ENCODE measurements at places on chromosomes 5 and 9.

DNA sequence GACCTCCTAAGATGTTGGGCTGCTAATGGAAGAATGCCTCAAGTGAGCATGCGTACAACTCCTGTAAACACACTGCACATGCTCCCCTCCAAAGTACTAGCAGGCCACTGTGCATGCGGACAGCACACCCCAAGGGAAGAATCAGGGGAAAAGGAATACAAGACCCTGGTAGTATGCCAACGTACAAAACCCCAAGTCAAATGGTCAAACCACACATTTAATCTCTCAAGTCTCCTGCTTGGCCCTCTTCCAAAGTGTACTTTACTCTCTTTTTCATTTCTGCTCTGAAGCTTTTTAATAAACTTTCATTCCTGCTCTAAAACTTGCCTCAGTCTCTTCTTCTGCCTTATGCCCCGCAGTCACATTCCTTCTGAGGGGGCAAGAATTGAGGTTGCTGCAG lies 466.4 kb downstream of the DMRTA1 start:
- H3K4me3 ChIP-seq = no peak overlapping the region
- H3K27me3 ChIP-seq = no peaks in the 10 kb centered on the region

DNA sequence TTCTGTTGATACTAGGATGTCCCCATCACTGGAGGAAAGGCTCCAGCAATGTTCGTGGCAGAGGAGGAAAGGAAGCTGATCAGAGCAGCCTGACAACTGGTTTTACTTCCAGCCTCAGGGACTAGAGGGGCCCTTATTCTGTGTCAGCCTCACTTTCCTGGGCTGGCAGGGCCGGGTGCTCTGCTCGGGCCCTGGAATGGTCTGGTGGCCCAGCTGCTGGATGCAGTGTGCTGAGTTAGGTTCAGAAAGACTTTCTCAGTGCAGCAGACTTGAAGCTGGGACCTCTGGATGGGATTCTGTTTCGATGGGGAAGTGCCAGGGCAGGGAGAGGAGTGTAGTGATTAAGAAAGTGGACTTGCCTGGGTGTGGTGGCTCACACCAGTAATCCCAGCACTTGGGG lies 81.0 kb downstream of the MACROH2A1 start:
- no peak overlapping the region for H3K4me3 ChIP-seq
- ATAC-seq = no peak
- no peaks in the 10 kb centered on the region for H3K36me3 ChIP-seq
- no peaks in the 10 kb centered on the region for H3K4me1 ChIP-seq
- no peak overlapping the region for H3K27ac ChIP-seq

GRCh38 chr5:178247481-178248456 lies 15.2 kb upstream of the PHYKPL start:
- peaks cover 32% of the 10 kb centered on the region for H3K4me1 ChIP-seq
- ATAC-seq = no peak
- no peak overlapping the region for H3K4me3 ChIP-seq
- H3K27me3 ChIP-seq = no peaks in the 10 kb centered on the region

- ATAC-seq = no peak
- peaks cover 57% of the 10 kb centered on the region for H3K4me1 ChIP-seq
- no peaks in the 10 kb centered on the region for H3K27me3 ChIP-seq
- H3K36me3 ChIP-seq = peaks cover 73% of the 10 kb centered on the region
Measured at GRCh38 chr9:133856798-133857197, 118.6 kb upstream of the SARDH start.

DNA sequence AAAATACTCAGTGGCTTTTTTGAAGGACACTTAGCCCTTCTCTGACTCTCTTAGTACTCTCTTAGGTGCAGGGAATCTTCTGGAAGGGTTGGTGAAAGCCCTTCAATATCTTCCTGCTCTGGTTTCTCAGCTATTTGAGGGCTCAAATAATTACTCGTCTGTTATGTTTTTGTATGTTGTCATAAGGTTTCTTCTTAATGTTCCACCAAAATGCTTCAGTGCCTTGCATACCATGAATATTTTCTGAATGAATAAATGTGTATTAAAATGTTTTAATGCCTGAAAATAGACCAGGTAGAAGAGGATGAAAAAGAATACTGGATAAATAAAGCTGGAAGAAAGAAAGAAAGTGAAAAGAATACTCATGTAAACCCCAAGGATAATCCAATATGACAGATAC lies 124.3 kb downstream of the STK32A start:
- H3K36me3 ChIP-seq = no peaks in the 10 kb centered on the region
- H3K4me3 ChIP-seq = no peak overlapping the region
- H3K4me1 ChIP-seq = no peaks in the 10 kb centered on the region

DNA sequence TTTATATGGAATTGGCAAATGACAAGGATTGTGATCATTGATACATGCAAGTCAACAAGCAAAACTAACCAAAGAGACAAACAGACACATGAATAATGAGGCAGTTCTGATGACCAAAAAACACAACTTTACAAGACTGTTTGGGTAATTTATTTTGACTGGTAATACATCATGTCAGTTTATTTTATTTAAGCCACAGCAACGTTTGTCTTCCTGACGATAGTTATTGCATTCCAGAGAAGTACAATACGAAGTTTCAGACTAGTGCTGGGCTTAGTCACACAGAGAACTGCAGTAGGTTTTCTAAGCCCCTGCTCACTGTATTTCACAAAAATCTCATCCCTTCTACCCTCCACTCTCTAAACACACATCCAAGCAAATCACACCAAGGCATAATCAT lies 514.2 kb downstream of the RAB3C start:
- no peak overlapping the region for H3K4me3 ChIP-seq
- ATAC-seq = no peak
- H3K27me3 ChIP-seq = no peaks in the 10 kb centered on the region
- no peaks in the 10 kb centered on the region for H3K36me3 ChIP-seq

DNA sequence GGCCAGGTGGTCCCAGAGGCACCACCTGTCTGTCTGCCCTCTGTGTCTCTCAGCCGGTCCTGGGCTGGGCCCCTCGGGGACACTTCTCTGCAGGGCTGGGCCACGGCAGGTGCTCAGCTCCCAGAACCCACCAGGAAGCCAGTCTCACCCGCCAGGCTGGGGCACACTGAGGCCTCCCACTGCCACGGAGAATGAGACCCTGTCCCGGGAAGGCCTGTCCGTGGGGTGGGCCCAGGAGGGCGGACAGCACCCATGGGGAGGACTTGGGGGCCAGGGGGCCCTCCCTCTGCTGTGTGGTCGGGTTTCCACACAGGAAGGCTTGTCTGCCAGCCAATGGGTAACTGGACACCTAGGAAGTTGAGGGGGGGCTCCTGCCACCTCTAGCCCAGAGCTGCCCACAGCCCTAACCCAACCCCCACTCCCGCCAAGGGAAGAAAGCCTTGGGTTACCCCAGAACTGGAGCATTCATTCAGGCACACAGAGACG lies 4.1 kb upstream of the TUBB4B start:
- H3K4me1 ChIP-seq = peaks cover 49% of the 10 kb centered on the region
- no peak for ATAC-seq
- no peaks in the 10 kb centered on the region for H3K36me3 ChIP-seq
- no peak overlapping the region for H3K27ac ChIP-seq
- peak overlapping the region; percentile 29 for H3K4me3 ChIP-seq
- peaks cover 19% of the 10 kb centered on the region for H3K27me3 ChIP-seq

- H3K27me3 ChIP-seq = peaks cover 42% of the 10 kb centered on the region
- H3K27ac ChIP-seq = no peak overlapping the region
- ATAC-seq = no peak
- peak overlapping the region; percentile 69 for H3K4me3 ChIP-seq
- no peaks in the 10 kb centered on the region for H3K36me3 ChIP-seq
Measured at GRCh38 chr9:21558615-21559401, 76.7 kb upstream of the IFNE start.

- H3K4me1 ChIP-seq = no peaks in the 10 kb centered on the region
- H3K27me3 ChIP-seq = peaks cover 46% of the 10 kb centered on the region
- H3K4me3 ChIP-seq = no peak overlapping the region
- ATAC-seq = no peak
Measured at GRCh38 chr5:112436144-112436543, 17.1 kb upstream of the EPB41L4A start.

- H3K4me3 ChIP-seq = no peak overlapping the region
- H3K36me3 ChIP-seq = no peaks in the 10 kb centered on the region
- no peak for ATAC-seq
- H3K4me1 ChIP-seq = no peaks in the 10 kb centered on the region
- peaks cover 9% of the 10 kb centered on the region for H3K27me3 ChIP-seq
Measured at GRCh38 chr9:124616961-124617360, 109.8 kb upstream of the NR5A1 start.

DNA sequence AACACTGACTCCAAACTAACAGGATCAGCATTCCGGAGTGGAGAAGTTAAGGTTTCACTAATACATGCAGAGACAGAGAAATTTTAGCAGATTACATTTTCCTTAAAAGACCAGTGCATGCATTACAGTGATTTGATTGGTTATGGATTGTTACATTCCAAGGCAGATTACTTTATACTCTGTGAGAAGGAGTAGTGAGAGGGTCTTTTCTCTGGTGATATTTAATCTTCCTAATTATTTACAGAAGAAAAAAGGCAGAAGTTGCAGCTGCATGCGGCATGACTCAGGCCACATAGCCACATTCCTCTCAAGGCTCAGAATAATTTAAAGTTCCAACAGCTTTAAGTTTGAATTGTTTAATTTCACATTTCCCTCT lies 53.0 kb upstream of the PDZD2 start:
- peaks cover 25% of the 10 kb centered on the region for H3K27me3 ChIP-seq
- H3K27ac ChIP-seq = no peak overlapping the region
- no peak overlapping the region for H3K4me3 ChIP-seq
- no peaks in the 10 kb centered on the region for H3K36me3 ChIP-seq
- ATAC-seq = no peak

DNA sequence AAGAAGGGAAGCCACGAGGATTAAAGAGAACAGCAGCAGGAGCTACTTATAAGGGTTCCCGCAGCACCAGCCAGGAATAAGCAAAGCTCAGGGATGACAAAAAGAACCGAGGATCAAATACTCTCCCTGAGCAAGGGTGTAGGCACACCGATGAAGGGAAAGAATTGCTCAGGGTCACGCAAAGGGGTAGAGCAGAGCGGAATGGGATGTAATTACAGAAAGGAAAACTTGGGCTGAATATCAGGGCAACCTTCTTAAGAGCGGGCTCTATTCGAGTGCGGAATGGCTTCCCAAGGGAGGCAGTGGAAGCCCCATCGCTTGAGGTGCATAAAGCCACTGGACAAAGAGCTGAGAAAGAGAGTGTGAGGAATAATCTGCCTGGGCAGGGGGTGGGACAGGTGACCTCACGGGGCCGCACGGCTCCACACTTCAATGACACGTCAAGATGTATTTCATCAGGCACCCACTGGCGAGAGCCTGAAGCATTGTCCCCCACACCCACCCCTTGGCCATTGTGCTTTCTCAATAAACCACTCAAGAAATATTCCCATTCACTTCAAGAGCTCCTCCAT lies 162.2 kb downstream of the EBF1 start:
- H3K4me3 ChIP-seq = no peak overlapping the region
- ATAC-seq = no peak
- H3K27me3 ChIP-seq = no peaks in the 10 kb centered on the region
- H3K36me3 ChIP-seq = peaks cover 57% of the 10 kb centered on the region

DNA sequence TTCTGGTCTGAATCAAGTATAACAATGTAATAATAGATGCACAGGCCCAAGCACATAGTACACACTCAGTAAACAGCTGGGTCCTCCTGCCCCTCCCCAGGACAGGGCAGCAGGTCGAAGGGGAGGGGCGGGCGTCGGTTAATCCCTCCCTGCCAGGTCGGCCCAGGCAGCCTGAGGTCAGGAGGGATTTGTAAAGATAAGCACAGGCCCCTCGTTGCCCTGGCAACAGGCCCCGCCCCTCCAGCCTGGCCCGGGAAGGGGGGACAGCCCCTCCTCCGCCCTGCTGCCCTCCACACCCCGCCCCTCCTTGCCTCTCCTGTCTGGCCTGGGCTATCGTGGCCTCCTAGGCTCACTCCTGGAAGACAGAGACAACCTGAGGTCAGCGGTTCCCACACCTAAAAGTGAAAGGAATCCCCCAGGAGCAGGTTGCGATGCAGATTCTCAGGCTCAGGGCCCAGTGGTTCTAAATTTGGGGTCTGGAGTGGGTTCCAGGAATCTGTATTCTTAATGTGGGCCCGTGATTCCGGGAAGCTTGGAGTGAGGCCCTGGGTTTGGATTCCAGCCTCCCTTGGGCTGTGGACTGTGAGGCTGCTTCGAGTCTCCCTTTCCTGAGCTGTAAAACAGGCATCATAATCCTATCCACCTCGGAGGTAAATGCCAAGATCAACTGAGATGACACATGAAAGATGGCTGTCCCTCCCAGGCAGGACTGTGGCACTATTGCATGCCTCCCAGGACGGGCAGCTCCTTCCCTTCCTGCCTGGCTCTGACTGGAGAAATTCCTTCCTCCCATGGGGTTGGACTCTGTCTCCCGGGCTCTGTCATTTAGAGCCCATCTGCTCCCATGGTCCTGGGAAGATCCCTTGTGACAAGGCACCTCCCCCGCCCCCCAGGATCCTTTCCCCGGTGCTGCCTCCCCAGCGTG lies 4.4 kb downstream of the CRB2 start:
- no peak overlapping the region for H3K27ac ChIP-seq
- H3K27me3 ChIP-seq = peaks cover 30% of the 10 kb centered on the region
- peaks cover 32% of the 10 kb centered on the region for H3K36me3 ChIP-seq
- no peak overlapping the region for H3K4me3 ChIP-seq
- ATAC-seq = peak; percentile 52

- H3K36me3 ChIP-seq = no peaks in the 10 kb centered on the region
- no peak overlapping the region for H3K4me3 ChIP-seq
- H3K4me1 ChIP-seq = no peaks in the 10 kb centered on the region
- H3K27me3 ChIP-seq = no peaks in the 10 kb centered on the region
- no peak for ATAC-seq
Measured at GRCh38 chr9:77588271-77588937, 59.7 kb downstream of the GNA14 start.

GRCh38 chr5:171336521-171337209 lies 27.6 kb downstream of the TLX3 start:
- H3K36me3 ChIP-seq = no peaks in the 10 kb centered on the region
- peaks cover 69% of the 10 kb centered on the region for H3K27me3 ChIP-seq
- H3K4me3 ChIP-seq = peak overlapping the region; percentile 36
- ATAC-seq = no peak
- H3K4me1 ChIP-seq = peaks cover 7% of the 10 kb centered on the region

All from stimulated activated memory B cell treated with anti-CD40 and anti-IgM and Interleukin-4, amounts not matched to agents 10 μg/mL and 1 μg/mL and 100 μg/mL, for 72 hours (primary cell).